Skeletal muscle cell (primary cell): ENCODE measurements at places on chromosomes 7 and 10.

- DNase-seq: no peak
These were observed 104.9 kb downstream of the KMT2E start for GRCh38 chr7:105118612-105119600.

- peak; percentile 55 for DNase-seq
These were observed 3.6 kb downstream of the LRRC17 start for GRCh38 chr7:102916426-102916825.

DNA sequence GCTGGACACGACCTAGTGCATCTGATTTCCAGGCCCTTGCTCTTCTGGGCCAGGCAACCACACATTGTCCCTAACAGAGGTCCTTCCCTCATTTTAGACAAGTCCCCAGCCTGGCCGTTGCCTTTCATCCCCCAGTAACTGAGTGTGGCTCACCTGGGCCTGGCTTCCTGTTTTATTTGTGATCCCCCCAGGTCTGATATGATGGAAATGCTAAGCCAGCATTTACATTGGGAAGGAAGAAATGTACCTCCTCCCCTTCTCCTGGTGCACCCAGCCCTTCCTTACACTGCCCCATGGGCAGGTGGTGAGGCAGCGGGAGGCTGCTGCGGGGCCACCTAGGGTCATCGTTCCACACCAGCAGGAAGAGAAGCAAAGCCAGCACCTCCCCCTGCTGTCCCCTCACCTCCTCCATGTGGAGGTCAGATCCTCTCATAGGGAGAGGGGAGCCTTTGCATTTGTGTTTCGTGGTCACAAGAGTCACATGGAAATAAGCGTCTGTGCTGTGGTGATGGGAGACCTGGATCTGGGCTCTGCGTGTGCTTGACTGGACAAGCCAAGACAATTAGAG is 108.8 kb downstream of the GLRX3 start:
- DNase-seq: no peak

DNA sequence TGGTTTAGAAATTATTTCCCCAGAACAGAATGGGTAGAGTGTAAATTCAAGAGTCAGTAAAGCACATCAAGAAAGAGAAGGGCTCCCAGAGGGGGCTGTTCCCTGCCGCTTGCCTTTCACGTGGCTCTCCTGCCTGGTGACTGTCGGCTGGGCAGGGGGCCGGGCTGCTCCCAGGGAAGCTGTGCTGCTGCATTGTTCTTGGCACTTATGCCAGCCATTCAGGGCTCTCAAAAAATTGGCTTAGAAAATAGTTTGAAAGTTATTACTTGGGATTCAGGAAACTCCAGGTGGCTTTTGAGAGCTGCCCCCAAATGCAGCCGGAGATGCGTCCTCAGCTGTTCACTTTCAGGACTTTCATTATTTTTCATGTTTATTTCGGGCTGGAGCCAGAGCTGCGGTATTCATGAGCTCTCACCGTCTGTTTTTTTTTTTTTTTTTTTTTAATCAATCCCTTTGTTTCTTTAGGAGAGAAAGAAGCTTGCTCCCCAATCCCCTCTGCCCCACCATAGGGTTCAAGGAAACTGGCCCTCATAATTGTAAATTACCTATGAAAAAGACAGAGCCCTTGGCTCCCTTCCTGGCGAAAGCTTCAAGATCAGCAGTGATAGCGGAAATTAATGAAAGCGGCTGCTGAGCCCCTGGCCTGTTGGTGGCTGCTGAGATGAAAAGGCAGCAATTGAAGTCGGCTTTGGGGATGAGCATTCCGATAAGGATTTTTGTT is 94.1 kb downstream of the SORCS3 start:
- DNase-seq: no peak

- DNase-seq: no peak
These were observed 70.9 kb upstream of the CCDC71L start for GRCh38 chr7:106731646-106732444.

- DNase-seq: peak; percentile 69
These were observed 40.3 kb upstream of the SH2D4B start for GRCh38 chr10:80497187-80498077.

DNA sequence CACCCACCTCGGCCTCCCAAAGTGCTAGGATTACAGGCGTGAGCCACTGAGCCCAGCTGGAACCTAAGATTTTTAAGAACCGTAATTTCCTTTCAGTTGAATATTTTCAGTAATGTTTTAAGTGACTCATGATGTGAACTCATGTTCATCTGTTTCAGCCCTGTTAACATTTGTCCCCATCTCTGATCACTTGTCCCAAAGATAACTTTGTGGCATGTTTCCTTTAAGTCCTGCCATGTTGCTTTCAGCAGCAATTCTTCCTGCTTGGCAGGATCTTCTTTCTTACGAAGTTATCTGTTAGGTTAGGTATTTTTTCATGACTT is 19.3 kb downstream of the ZRANB1 start:
- no peak for DNase-seq

DNA sequence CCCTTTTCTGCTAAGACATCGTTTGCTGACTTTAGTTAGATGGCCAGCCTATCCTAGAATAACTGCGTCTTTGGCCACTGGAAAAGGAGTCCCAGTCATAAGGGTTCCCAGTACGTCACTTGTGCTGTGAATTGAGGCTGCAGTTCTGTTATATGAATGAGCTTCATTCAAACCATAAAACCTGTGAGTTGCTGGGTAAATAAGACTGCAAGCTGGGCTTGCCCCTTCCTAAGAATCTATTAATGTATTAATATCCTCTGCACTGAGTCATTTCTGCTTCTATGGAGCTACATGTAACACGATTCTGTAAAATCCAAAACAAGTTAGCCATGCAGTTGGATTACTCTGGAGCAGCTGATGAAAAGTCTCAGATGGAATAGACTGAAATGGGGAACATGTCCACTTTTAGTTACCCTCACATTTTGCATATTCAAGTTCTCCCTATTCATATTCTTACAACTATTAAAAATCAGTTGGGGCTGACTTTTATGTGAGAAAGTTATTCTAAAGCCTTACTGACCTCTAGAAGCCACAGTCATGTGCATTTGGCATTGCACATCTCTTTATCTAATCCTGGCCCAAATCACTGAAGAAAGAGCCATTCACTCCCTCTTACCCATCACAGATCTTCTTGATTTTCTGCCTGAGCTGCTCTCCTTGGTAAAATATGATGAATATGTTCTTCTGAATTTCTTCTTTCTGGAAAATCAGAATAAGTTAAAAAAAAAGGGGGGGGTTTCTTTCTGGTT is 41.8 kb upstream of the TMEM213 start:
- no peak for DNase-seq

DNA sequence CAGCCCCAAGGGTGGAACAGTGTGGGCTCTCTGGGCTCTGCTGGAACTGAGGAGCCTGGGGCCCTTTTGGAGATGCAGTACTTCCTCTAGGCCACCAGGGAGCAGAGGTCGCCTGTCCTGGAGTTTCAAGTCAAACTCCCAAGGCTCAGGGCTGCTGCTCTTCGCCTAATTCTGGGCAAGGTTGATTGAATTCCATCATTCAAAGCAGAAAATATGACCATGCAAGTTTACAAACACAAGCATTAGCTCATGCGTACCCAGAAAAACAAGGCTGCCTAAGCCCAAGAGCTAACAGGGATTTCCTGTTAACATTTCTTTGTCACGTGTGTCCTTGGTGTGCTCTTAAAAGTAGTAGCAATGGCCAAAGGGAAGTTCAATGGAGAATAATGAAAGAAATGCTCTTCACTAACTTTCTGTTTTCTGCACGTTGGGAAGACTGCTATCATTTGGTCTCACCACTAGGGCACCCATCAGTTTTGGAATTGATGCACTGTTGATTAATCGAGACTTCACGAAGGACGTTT is 20.1 kb downstream of the LDB3 start:
- no peak for DNase-seq
